ENCODE measurements at places on chromosomes 3 and 15.

GRCh38 chr15:75107908-75108838 is 84.8 kb downstream of the PPCDC start:
- no peak for DNase-seq

DNA sequence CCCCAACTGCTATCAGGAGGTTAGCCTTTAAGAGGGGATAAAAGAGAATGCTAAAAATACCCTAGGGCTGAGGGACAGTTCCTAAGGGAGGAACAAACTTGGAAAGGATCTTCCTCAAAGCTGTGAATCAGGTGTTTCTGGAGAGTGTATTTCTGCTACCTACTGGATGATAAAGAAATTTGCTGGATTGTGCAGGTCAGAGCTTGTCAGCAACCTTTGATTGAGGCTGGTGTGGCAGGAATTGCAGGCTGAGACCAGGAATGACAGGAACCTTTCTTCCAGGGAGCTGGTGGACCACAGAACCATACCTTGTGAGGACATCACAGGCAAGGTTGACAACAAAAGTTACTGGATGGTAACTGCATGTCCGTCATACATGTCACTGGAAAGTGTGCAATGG is 14.6 kb upstream of the OR5K4 start:
- no peak for DNase-seq

DNA sequence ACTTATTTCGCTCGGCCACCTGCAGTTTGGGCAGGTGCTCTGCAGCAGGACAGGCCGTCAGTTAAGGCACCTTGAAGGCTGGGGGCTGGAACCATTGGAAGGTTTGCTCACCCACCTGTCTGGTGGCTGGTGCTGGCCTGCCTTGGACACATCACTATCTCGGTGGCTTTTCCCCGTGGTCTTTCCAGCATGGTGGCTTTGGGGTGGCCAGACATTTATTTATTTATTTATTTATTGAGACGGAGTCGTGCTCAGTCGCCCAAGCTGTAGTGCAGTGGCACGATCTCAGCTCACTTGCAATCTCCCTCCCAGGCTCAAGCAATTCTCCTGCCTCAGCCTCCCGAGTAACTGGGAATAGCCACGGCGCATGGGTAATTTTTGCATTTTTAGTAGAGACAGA is 11.7 kb downstream of the ISG20 start:
- no peak for DNase-seq

GRCh38 chr3:117645561-117646242 is 936.1 kb downstream of the TUSC7 start:
- DNase-seq = no peak

- DNase-seq = no peak
Observed at GRCh38 chr3:141342386-141342785, 25.9 kb upstream of the ZBTB38 start.

GRCh38 chr3:45462522-45463265 is 74.3 kb downstream of the LARS2 start:
- DNase-seq = no peak

DNA sequence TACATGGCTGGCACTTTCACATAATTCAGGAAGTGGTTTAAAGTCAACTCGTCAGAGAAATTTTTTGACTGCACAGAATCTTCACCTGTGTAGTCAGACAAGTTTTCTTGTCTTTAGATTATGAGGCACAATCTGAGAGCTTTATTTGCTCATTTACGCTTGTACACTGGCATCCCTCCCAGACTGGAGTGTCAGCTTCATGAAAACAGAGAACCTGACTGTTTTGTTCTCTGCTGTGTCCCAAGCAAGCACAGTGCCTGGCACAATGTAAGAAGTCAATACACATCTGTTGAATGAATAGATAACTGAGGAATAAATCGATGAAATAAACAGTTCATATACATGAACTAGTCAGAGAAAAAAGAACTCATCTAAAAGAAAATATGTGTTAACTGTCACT is 846.1 kb upstream of the CFAP20DC start:
- DNase-seq = no peak

GRCh38 chr3:99253963-99254355 is 352.5 kb upstream of the DCBLD2 start:
- no peak for DNase-seq

- DNase-seq = no peak
Observed at GRCh38 chr15:101613130-101614000, 38.8 kb downstream of the TM2D3 start.

- DNase-seq = no peak
Observed at GRCh38 chr3:39907981-39908380, 98.6 kb downstream of the MYRIP start.

DNA sequence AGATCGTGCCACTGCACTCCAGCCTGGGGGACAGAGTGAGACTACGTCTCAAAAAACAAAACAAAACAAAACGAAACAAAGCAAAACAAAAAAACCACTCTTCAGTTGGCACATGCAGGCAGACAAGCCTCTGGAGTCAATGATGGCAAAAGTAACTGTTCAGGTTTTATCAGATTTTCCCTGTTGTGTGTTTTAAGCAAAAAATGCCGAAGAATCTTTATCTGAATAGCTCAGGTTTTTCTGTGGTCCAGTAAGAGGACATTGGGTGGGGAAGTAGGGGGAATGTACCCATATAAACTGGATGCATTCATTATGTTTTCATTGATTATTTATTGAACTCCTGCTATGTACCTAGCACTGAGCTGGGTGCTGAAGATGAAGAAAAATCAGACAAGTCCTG is 20.8 kb upstream of the BCL2A1 start:
- DNase-seq = no peak

DNA sequence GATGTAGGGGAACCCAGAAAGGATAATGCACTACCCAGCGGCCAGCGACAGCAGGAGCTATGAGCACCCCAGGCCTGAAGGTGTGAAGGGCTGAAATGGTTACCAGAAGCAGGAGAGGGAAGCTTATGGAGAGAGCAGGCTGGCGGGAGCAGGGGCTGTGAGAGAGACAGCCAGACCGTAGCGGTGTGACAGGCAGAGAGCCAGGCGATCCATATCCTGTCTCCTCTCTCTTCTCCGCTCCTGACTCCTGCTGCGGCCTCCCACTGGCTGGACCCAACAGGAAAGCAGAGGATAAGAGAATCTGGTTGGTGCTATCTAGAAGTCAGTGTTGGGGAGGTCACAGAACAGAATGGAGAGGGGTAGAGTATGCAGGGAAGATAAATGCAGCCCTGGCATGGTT is 49.9 kb downstream of the BTD start:
- no peak for DNase-seq

- DNase-seq = no peak
Observed at GRCh38 chr15:80462111-80462510, 57.9 kb downstream of the ARNT2 start.

- no peak for DNase-seq
Observed at GRCh38 chr3:52469001-52469400, 13.6 kb downstream of the NISCH start.

DNA sequence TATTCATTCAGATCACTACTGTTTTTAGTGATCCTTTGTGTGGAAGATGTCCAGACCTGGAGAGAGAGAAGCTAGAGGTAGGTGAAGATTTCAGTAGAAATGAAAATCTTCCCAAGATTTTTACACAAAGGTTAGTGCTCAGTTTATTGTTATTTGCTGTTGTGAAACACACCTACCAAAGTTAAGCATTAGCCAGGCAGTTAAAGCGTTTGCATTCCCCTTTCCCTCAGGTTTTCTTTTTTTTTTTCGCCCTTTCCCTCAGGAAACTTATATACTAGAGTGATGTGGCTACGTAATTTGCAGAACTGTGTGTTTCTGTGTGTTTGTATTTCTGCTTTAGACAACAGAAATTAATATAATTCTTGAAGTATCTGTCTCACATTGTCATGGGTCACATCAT is 34.5 kb downstream of the USP3 start:
- DNase-seq = no peak

DNA sequence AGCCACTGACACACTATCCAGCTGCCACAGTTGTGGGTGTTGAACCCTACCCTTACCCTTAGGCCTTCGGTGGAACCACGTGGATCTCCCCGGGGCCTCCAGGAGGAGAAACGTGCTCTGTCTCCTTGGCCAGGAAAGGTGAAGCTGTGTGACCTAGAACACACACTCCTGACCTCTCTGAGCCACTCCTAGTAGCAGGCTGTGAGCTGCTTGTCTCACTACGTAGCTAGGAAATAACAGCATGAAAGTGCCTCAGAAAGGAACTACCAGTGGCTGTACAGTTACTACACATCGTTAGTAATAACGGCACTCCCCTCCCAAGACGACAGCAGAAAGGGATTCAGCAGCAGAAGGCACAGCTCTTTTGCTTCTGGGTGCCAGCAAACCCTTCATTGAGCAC is 36.2 kb upstream of the SLC6A6 start:
- no peak for DNase-seq

- DNase-seq = no peak
Observed at GRCh38 chr3:190224863-190225692, 97.2 kb downstream of the CLDN1 start.

DNA sequence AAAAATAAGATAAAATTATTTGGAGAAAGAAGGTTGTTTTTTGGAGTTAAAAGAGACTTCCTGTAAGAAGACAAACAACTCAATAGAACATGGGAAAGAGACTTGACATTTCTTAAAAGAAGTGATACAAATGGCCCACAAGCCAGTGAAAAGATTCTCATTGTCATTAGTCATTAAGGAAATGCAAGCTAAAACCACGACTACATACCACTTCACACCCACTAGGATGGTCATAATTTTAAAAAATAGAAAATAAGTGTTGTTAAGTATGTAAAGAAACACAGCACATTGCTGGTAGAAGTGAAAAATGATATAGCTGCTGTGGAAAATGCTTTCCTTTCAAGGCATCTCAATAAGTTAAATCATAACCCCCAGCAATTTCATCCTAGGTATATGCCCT is 44.4 kb upstream of the GK5 start:
- no peak for DNase-seq

Measured in cortex of kidney (tissue), 1 donor.